ENCODE measurements at places on chromosomes 16 and 17.

DNA sequence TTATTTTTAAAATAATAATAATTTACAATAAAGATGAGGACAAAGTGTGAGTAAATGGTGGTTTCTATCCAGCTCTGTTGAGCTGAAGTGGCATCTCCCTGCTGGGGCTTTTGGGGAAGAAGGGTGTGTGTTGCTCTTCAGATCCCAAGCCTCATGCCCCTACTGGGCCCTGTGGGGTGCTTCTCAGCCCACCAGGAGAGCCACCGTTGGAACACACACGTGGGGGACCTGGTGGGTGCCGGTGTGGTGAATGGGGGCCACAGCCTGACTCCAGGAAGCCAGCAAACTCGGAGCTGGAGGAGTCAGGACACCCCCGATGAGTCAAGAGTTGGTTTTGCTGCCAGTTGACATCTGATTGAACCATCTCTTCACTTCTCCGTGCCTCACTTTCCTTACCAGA is 37.8 kb upstream of the STH start:
- no peak for DNase-seq

- no peak for DNase-seq
Observed at GRCh38 chr17:7207120-7208001, 12.3 kb downstream of the DLG4 start.

DNA sequence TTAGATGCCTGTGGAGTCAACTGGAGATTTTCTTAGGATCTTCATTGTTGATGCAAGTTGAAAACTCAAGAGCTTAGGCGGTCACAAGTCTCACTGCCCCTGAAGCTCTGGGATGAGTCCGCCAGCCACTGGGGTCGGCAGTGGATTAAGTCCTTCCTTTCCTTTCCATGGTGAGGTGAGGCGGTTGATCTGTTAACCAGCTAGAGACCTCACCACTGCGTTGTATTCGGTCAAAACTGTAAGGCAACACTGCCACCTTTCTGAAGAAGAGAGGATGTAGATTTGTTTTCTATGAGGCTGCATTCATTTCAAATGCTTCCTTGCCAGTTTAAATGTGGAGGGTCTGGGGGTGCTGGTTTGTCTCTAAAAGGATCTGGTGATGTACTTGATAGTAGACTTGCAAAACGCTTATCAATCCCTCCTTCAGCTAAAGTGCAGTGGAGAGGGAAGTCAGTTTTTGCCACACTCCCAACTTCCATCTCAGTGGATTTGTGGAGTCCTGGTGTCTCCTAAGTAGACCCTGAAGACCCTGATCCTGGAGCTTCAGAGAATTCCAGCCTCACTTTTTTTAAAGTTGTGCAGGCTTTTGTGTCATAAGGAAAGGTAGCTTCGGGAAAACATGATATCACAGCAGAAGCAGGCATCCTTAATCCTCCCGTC is 1.7 kb downstream of the MYOCD start:
- no peak for DNase-seq

DNA sequence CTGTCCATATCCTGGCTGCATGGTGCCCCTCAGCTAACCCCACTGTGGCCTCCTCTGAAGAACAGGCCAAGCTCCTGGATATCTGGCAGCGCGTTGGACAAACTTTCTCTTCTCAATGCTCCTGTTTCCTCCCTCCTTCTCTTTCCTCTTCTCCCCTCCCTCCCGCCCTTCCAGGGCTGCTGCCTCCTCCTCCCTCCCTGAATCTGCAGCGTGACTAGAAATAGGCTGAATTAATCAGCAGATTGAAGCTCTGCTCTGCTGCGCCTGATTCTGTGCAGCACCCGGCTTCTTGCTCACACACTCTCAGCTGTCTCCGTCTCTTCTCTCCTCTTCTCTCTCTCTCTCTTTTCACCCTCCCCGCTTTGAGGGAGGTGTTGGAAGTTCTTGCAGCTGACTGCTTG is 19.8 kb downstream of the TMEM94 start:
- no peak for DNase-seq

DNA sequence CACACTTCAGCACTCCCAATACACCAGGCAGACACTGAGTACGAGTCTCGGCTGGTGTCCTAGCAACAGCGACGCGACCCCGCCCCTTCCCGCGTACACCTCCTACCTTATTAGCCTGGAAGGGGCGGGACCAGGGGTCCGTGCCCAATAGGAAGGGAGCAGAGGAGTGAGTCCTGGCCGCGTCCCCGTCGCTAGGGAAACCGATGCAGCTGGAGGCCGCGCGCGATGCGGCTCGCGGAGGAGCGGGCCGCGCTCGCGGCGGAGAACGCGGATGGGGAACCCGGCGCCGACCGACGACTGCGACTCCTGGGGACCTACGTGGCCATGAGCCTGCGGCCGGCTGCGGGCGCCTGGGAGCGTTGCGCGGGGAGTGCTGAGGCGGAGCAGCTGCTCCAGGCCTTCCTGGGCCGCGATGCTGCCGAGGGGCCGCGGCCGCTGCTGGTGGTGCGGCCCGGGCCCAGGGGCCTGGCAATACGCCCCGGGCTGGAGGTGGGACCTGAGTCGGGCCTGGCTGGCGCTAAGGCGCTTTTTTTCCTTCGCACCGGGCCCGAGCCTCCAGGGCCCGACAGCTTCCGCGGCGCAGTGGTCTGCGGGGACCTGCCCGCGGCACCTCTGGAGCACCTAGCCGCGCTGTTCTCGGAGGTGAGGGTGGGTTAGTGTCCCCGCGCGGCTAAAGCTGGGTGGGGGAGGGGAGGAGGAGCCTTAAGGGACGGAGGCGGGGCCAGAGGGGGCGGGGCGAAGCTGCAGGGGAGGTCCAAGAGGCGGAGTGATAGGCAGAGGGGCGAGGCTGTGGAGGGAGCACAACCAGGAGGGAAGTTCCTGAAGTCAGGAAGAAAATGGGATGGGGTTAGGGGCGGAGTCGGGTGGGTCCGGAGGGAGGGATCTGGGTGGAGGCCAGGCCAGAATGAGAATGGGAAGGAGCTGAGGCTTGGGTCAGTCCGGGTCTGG is at the start of gene DNAH9:
Gene DNAH9, plus strand, starts transcription at position 197 of the 948 bp plus-strand sequence. Its CDS starts 29 bp downstream, at position 226.
- DNase-seq, result peak; percentile 30

GRCh38 chr17:14310101-14310500 is 9.2 kb downstream of the HS3ST3B1 start:
- no peak for DNase-seq

- no peak for DNase-seq
Observed at GRCh38 chr16:82995924-82996441, 369.2 kb downstream of the CDH13 start.

DNA sequence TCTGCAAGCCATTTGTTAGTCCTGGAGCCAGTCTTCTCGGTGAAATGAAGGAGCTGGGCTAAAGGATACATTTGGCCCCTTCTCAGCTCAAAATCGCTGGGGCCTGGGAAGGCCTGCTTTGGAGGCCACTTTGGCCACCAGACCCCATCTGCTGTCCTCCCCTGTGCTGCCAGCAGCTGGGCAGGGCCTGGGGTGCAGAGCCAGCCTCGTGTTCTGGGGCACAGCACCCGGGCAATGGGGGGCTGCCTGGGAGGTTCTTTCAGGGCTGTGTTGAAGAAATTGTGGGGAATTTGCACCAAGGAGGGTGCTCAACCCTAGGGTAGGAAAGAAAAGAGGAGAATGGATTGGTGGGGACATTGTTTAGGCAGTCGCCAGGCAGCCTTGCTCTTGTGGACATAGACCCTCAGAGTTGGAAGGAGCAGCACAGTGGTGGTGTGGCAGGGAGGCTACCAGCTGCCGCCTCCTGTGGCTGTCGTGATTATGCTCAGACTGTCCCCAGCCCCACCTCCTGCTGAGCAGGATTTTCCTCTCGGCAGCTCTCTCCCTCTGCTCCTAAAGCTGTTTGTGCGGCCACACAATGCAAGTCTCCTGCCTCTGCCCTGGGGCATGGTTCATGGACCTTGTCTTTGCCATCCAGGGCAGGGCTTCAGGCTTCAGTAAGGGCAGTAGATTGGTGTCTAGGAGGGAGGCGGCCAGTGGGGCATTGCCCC is 174.8 kb downstream of the NTN1 start:
- DNase-seq, result no peak

DNA sequence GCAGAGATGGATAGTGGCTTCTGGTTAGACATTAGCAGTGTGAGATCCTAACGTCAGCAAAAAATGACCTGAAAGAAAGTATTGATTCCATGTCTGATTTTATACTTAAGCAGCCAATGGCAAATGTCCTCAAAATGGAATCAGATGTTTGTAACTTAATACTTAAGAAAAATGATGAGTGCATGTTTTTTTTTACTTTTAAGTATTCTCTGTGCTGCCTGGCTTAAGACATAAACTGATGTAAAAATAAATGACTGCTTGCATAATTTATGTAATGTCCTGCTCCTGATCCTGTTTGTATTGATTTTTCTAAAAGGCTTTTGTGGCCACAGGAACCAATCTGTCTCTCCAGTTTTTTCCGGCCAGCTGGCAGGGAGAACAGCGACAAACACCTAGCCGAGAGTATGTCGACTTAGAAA is 7.4 kb downstream of the CBFB start:
- no peak for DNase-seq

GRCh38 chr16:76474048-76474447 is 196.8 kb downstream of the CNTNAP4 start:
- no peak for DNase-seq

GRCh38 chr17:73228748-73229236 is 32.9 kb downstream of the CPSF4L start:
- peak; percentile 12 for DNase-seq

DNA sequence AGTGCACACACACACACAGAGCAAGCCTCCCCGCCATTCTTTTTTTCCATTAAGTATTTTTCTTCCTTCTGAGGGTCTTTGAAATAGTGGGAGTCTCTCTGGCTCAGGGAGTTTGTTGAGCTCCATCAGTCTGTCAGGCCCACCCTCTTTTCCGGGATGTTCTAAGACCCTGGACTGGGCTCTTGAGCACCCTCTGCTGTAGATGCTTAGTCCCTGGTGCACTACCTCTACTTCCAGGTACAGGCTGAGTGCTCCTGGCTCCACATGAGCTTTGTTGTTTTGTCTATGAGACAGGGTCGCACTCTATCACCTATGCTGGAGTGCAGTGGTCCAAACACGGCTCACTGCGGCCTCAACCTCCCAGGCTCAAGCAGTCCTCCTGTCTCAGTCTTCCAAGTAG is 20.7 kb downstream of the LIMD2 start:
- no peak for DNase-seq

- no peak for DNase-seq
Observed at GRCh38 chr16:53816211-53816836, 112.4 kb downstream of the FTO start.

DNA sequence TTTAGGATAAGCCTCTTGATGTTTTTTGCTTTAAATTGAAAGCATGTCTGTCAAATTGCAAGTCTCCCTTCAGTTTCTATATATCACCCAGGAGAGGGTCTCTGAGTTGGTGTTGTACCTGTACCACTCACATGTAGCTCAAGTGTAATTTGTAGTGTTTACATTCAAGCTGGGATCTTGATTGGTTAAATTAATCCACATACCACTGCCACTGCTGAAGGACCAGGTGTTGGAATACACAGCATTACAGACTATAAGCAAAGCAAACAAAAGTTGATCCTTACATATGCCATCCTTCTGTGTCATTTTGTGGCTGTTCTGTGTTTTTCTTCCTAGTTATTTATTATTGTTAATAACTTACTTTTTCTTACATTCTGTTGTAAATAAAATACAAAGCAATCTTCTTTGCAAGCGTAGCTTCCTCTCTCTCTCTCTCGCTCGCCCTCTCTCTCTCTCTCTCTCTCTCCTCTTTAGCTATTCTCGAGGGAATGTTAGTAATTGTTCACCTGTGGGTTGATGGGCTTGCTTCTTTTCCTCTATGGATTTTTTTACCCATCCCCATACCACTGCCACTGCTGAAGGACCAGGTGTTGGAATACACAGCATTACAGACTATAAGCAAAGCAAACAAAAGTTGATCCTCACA is 20.8 kb upstream of the NOL11 start:
- no peak for DNase-seq

GRCh38 chr17:28970879-28971278 is 19.6 kb upstream of the PHF12 start:
- DNase-seq, result no peak

- no peak for DNase-seq
Observed at GRCh38 chr16:87332150-87332549, 15.0 kb upstream of the C16orf95 start.

Data from activated T-cell treated with anti-CD3 and anti-CD28 coated beads, Interleukin-2, amount 50 U/mL, for 72 hours (primary cell).